ENCODE measurements at places on chromosomes 7 and 10.

DNA sequence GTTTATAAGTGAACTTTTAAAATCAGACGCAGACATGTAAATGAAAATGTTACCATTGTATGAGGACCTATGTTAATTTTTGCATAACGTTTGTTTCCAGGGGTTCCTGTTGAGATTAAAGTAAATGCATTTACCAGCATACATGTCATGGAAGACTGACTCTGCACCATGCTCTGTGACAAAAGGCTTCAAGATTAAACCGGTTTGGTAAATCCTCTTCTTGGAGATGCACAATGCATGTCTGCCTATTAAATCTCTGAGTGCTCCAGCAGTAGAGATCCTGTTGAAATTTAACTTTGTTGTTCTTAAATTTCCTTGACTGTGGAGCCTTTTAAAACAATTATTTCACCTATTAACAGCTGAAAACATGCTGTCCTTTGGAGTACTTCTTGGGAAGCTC, 36.5 kb upstream of the JAZF1 start:
- no peak for DNase-seq

- no peak for DNase-seq
Observed at GRCh38 chr10:19929506-19930140, 113.4 kb downstream of the PLXDC2 start.

- no peak for DNase-seq
Observed at GRCh38 chr7:118312051-118312450, 87.5 kb downstream of the ANKRD7 start.

- no peak for DNase-seq
Observed at GRCh38 chr10:19683356-19683755, 132.9 kb upstream of the PLXDC2 start.

GRCh38 chr7:106023369-106024322, 60.6 kb downstream of the CDHR3 start:
- DNase-seq, result no peak

DNA sequence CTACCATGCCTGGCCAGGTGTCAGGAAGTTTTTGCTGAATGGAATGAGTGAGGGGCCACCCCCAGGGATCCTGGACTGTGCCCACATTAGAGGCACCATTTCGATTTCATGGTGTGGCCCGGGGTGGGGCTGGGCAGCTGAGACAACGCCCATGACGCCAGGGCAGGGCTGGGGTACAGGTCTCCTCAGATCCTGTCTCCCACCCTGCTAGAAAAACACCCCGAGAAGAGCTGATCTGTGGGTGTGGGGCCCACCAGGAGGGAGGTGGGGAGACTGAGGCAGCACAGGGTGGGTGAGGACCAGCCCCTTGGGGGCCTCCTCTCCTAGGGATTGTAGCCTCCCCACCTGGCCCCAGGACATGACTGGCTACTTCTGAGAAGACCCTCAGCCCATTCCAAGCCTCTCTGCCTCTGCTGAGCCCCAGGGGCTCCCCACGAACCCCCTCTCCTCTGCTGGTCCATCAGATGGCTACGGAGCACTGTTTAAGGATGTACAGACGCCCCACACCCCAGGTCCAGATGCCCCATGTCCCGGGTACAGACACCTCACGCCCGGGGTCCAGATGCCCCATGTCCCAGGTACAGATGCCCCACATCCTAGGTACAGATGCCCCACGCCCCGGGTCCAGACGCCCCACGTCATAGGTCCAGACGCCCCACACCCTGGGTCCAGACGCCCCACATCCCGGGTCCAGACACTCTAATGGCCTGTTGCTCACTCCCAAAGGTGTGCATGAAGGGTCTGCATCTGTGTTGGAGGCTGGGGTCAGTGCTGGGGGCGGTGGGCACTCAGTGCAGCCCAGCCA, 99.4 kb downstream of the MICALL2 start:
- DNase-seq, result no peak

GRCh38 chr7:128833148-128833945, 3.1 kb downstream of the FLNC start:
- DNase-seq, result no peak

- no peak for DNase-seq
Observed at GRCh38 chr7:142250705-142251104, 7.2 kb downstream of the PRSS58 start.

Data from pancreas (tissue), 10 donors.